A549 treated with ZK216348 at 1 μM for 4 hours (cell line): ENCODE measurements at places on chromosomes 4 and X. TPM values are rescaled to one million over a fixed set of nuclear protein-coding genes. Genes with fewer than 3 reads are reported as not detected.

PLAC8 gene
- total RNA-seq: 0.78 to 1.6 TPM (median 1.2 TPM) in 4 of 5 replicates, not detected in the other

SULT1B1 gene
- 0.02 TPM in 1 of 5 replicates, not detected in the others for total RNA-seq

TRMT2B gene
- total RNA-seq: 13.1 to 15.7 TPM (median 15.4 TPM) in 5 replicates

STK26 gene
- 8.1 to 15.1 TPM (median 9.3 TPM) in 5 replicates for total RNA-seq

EXOC1 gene
- total RNA-seq: 12.6 to 16.3 TPM (median 13.7 TPM) in 5 replicates

WDR1 gene
- total RNA-seq: 187 to 239 TPM (median 214 TPM) in 5 replicates

PLS3 gene
- total RNA-seq: 169 to 245 TPM (median 193 TPM) in 5 replicates

ASIC5 gene
- not detected in 5 replicates for total RNA-seq

ZNF157 gene
- 0.06 to 0.15 TPM (median 0.07 TPM) in 3 of 5 replicates, not detected in the others for total RNA-seq

AGTR2 gene
- not detected in 5 replicates for total RNA-seq

TLR2 gene
- 0.21 to 1.1 TPM (median 0.31 TPM) in 5 replicates for total RNA-seq

SAGE1 gene
- 0.05 TPM in 1 of 5 replicates, not detected in the others for total RNA-seq

USP11 gene
- 44.4 to 57.4 TPM (median 51.8 TPM) in 5 replicates for total RNA-seq

ZDHHC15 gene
- total RNA-seq: not detected in 5 replicates
